ENCODE measurements at places on chromosomes 3 and 15.

GRCh38 chr3:11367143-11367693 lies 95.0 kb downstream of the ATG7 start:
- no peak for DNase-seq

DNA sequence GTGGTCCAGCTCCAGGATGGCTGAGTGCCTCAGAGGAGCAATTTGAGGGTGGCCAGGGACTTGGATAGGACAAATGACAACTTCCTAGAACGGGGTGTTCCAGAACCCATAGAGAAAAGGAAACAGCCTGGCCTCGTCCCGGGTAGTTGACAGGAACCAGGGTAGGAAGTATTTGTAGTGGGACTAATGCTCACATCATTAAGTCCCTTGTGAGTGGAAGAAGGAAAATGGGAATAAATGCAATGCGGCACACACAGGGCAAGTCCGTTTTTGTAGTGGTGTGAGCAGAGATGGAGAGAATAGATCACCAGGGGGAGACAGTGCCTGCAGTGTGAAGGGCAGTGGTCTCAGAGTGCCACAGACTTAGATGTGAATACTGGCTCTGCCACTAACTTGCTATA lies 19.6 kb downstream of the TIMP4 start:
- no peak for DNase-seq

GRCh38 chr15:96354731-96355567 lies 24.4 kb downstream of the NR2F2 start:
- no peak for DNase-seq

GRCh38 chr15:100862162-100862561 lies 17.5 kb upstream of the ALDH1A3 start:
- DNase-seq: no peak

- DNase-seq: no peak
Measured at GRCh38 chr15:37038716-37039106, 61.6 kb downstream of the MEIS2 start.
